ENCODE measurements at places on chromosomes 2 and 18. TPM values are rescaled to one million over a fixed set of nuclear protein-coding genes. Genes with fewer than 3 reads are reported as not detected.

The GNLY gene
- total RNA-seq: not detected

The ALPG gene
- 0.42 TPM for total RNA-seq

The RSAD2 gene
- total RNA-seq: 0.13 TPM

The AKAIN1 gene
- total RNA-seq: not detected

The CNNM3 gene
- 11.3 TPM for total RNA-seq

The CLEC4F gene
- total RNA-seq: not detected

The RAB31 gene
- total RNA-seq: 21.4 TPM

The SP140 gene
- total RNA-seq: not detected

The GPN1 gene
- total RNA-seq: 55.4 TPM

The ALLC gene
- not detected for total RNA-seq

The INPP5D gene
- total RNA-seq: 0.53 TPM

The SCN9A gene
- total RNA-seq: 3.7 TPM

The HSBP1L1 gene
- 12.5 TPM for total RNA-seq

All from A549 treated with AZD2906 at 1 μM for 4 hours (cell line).